ENCODE measurements at places on chromosomes 1 and 21. TPM values are rescaled to one million over a fixed set of nuclear protein-coding genes. Genes with fewer than 3 reads are reported as not detected.

GRCh38 chr1:18870957-18871356, 11.5 kb upstream of the TAS1R2 start:
- DNase-seq, result no peak

DNA sequence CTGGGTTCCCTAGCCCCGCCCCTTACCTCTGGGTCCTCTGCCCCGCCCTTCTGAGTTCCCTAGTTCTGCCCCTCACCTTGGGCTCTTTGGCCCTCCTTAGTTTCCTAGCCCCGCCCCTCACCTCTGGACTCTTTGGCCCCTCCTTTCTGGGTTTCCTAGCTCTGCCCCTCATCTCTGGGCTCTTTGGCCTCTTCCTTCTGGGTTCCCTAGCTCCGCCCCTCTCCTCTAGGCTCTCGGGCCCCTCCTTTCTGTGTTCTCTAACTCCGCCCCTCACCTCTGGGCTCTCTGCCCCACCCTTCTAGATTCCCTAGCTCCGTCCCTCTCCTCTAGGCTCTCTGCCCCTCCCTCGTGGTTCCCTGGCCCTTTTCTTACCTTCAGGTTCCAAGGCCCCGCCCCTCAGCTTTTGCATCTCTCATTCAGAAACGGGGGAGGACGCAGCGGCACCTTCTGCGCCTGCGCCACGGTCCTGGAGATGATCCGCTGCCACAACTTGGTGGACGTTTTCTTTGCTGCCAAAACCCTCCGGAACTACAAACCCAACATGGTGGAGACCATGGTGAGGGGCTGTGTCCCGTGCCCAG, 88.5 kb downstream of the PTPRU start:
- no peak for DNase-seq

DNA sequence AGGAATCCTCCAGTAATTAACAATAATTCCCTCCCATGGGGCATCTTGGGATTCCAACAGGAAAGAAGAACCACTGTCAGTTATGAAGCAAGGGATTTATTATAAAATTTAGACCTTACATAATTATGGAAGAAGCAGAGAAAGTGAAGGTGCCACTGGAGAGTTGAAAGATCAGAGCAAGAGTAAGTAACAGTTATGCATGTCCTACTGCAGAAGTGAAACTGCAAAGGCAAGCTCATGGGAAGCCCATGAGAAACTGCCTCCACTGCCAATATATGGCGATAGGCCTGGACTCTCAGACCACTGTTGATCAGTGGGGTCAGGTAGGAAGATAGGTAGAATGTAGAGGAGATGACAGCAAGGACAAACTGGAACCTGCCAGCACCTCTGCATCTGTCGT, 123.6 kb upstream of the ZNF648 start:
- DNase-seq, result no peak

GRCh38 chr1:41338820-41339219, 22.4 kb upstream of the FOXO6 start:
- DNase-seq, result no peak

The RNU1-1 gene
- total RNA-seq, result 3,041 TPM

GRCh38 chr1:197526736-197527371, 248.4 kb downstream of the DENND1B start:
- DNase-seq, result no peak

DNA sequence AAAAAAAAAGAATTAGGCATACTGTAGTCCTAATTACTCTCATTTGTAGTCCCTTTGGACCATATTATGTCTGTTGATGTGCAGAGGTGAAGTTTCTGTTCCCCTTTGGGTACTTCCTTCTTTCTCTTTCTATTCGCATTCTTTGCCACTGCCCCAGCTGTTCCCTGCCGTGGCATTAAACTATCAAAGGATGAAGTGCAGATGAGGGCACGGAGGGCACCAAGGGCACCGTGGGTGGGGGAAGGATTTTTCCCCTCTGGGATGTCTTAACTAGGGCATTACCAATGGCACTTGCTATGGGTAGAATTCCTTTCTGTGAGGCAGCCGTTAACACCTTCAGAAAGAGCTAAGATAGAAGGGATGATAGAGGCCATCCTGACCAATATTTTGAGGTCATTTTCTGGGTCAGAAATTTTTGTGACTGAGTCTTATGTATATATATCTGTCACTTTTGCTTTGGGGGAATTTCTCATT, 4.9 kb upstream of the MAPKAPK2 start:
- no peak for DNase-seq

DNA sequence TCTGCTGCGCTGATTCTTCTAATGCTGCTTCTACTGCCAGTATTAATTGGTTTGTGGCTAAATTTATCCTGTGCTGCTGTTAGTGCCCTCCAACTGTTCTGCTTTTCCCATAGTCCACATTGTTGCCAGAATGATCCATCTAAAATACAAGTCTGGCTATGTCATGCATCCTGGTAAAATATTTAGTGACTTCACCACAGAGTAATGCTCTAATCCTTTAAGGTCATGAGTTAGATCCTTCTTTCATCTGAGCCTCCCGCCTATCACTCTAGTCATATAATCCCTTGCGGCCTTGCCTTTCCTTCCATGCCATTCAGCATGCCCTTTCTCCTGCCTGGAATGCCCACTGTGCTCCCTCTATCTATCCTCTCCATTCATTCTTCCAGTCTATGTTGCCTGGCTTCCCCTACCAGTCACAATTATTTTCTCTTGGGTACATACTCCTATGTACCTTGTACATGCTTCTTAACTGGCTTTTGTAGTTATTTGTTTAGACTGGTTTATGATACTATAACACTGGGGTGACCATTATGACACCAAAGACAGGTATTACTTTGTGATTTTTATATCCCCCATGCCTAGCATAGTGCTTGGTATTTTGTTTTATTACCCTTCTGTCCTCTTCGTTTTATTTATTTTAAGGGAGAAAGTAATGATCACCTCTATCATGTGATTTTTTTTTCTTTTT, 144.0 kb downstream of the MAGI3 start:
- no peak for DNase-seq

The FAM72C gene
- total RNA-seq, result 11.3 TPM
